ENCODE measurements at places on chromosomes 12 and 14.

- DNase-seq = no peak
Measured at GRCh38 chr12:109896188-109896587, 3.9 kb upstream of the TCHP start.

- no peak for DNase-seq
Measured at GRCh38 chr14:98959958-98960616, 311.9 kb downstream of the BCL11B start.

- no peak for DNase-seq
Measured at GRCh38 chr12:52084491-52085231, 5.2 kb downstream of the SMIM41 start.

DNA sequence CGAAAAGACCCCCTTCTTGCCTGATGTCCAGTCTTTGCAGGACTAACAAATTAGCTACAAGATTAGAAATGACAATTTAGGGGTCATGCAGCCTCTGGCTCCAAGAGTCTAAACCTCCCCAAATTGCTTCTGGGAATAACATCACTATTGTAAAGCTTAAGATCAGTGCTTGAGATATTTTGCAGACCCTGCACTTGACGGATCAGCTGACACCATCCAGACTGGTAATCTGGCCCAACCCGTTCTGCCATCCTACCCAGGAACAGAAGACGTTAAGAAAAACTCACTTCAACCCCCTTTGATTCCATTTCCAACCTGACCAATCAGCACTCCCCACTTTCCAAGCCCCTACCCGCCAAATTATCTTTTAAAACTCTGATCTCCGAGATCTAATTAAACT lies 236.7 kb upstream of the KRR1 start:
- no peak for DNase-seq

- no peak for DNase-seq
Measured at GRCh38 chr14:54852215-54852614, 50.4 kb downstream of the GCH1 start.

All from left hindlimb (tissue), 1 donor.